ENCODE measurements at places on chromosomes 1 and 21.

DNA sequence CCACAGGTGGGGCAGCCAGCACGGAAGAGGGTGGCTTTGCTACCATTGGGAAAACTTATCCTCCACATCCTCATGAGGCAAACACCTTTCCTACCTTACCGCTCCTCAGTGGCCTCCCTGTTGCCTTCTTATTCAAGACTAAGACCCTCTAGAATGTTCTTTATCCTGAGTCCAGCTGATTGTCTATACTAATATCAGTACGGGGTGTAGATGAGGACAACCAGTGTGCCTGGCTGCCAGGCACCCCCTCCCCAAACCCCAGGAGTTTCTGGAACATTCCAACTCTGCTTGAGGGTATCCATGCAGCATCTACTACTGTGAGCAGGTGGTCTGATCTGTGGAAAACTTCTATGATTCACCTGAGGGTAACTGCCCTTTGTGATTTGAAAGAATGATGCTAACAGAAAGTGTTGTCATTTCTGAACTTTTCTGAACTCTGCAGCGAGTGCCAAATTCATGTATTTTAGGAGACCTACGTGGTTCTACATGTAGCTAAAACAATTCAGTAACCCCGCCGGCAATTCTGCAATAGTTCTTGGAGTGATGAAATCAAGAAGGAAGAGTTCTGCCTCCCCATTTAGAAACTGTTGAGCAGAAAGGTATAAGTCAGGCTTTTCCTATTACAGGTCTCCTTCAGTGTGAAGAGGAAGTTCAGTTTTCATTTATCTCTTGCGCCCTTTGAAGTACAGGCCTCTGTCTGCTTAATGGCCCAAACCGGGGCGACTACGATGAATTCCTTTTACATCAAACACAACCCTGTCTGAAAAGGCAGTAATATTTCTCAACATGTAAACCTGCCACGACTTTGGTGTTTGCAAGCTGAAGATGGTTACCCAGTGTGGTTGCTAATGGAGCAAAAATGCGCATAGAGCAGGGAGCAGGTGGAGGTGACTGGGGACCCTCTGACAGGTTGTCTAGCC lies 80.4 kb downstream of the RUNX1 start:
- no peak for DNase-seq

- DNase-seq: no peak
Observed at GRCh38 chr1:43479414-43479813, 25.7 kb upstream of the HYI start.

DNA sequence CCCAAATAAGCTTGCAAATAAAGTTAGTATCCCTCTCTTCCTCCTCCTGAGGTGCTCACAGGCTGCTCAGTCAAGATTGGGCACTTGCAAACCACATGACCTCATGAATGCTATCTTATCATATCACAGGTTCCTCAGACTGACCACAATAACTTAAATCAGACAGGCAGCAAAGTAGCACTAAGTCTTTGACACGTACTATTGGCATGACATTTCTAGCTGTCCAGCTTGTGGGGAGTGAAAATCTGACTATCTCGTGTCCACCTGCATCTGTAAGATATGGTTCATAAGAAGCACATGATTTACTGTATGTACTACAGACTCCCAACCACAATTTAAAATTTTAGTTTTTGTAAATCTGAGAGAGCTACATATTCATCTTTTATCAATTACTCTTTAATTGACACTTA lies 58.0 kb upstream of the GFI1 start:
- no peak for DNase-seq

GRCh38 chr21:28704746-28705145 lies 287.9 kb downstream of the LTN1 start:
- no peak for DNase-seq

- no peak for DNase-seq
Observed at GRCh38 chr1:4048076-4048475, 148.0 kb upstream of the C1orf174 start.

GRCh38 chr1:163570071-163570470 lies 248.3 kb downstream of the NUF2 start:
- no peak for DNase-seq

GRCh38 chr1:226820941-226821718 lies 49.3 kb upstream of the PSEN2 start:
- DNase-seq: no peak

DNA sequence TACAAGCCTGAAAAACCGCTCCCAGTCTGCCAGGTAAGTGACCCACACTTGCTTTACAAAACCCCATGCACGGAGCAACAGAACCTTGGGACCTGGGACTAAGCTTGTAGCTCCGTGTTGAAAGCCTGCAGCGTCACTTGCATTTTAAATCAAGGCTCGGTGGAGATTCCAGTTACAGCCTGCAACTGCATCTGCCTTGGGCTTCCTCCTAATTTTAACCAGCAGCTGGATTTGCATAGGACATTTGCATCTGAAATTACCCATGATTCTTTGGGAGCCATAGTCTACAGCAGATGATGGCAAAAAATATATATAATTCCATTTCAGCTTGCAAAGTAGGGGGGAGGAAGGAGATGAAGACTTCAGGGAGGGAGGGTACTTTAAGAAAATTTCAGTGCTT lies 62.4 kb upstream of the IGSF21 start:
- DNase-seq: no peak

GRCh38 chr1:9128166-9128519 lies 759 bp downstream of the GPR157 start:
- no peak for DNase-seq

DNA sequence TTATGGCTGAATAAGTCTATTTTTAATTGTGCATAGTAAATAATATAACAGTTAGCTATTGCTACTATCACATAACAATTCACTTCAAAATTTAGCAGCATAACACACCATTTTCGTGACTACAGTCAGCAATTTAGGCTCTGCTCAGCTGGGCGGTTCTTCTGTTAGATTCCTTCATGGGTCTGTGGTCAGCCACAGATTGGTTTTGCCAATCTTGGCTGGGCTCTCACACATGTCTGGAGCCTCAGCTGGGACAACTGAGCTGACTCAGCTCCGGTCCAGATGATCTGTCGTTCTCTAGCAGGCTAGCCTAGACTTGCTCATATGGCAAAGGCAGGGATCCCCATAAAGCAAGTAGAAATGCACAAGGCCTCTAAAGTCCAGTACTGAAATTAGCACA lies 15.1 kb upstream of the CDC42BPA start:
- DNase-seq: no peak

DNA sequence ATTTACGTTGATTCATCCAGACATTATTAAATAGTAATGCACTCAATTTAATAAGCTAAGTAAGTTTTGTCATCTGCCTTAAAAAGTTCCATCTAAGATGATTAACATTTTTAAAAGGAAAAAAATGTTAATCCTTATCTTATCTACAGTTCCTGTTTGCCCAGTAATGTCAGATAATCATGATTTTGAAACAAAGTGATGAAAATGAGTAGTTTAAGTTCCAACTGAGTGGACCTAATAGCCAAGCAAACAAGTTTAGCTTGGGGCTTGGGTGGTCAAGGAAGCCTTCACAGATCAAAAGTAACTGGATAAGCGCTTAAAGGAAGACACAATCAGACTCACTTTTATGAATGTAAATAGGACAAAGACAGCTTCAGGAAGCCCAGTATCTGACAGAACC lies 40.5 kb upstream of the JAK1 start:
- no peak for DNase-seq

DNA sequence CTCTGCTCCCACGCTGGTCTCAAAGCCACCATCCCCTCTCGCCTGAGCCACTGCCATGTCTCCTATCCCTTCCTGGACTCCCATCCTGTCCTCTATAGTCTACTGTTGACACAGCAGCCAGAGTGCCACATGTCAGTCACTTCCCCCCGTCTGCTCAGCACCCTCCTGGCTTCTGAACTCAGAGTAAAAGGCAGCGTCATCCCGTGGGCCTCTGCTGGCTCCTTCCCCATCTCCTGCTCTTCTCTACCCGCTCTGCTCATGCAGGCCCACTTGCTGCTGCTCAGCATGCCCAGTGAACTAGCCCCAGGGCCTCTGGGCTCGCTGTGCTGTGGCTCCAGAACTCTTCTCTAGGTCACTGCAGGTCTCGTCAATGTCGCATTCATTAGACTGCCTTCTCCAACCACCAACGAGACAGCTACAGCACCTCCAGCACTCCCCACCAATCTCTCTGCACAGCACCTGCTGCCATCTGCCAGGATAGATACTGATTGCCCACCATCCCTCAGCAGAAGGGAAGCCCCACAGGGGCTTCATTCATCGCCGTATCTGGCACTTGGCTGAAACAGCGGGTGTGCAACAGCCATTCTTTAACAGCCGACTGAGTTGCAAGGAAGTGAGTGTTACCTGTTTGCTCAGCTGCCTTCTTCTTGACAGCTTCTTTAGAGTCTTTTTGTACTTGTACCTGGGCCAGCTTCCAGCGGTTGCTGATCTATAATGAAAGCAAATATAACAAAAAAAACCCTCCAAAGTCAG lies 11.8 kb upstream of the SRM start:
- DNase-seq: no peak

GRCh38 chr1:33045246-33045645 lies 8.6 kb upstream of the AK2 start:
- no peak for DNase-seq

- DNase-seq: no peak
Observed at GRCh38 chr1:917076-917459, 6.7 kb upstream of the SAMD11 start.

DNA sequence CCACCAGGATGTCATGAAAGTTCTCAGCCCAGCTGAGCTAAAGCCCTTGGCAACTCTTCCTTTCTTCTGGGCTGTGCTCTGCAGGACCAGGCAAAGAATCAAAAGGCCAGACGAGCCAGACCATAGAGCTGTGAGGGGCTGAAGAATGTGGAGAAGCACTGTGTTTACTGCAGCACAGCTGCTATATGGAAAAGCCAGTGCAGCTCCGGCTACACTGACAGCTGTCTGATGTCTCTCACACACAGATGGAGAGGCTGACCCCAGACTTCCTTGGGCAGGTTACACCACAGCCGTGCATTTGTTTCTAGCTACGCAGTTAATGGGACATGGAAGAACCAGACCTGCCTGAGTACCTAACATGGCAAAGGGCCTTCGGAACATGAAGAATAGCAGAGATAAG lies 40.3 kb downstream of the CD247 start:
- no peak for DNase-seq

GRCh38 chr21:39048064-39048463 lies 135.2 kb downstream of the PSMG1 start:
- no peak for DNase-seq

DNA sequence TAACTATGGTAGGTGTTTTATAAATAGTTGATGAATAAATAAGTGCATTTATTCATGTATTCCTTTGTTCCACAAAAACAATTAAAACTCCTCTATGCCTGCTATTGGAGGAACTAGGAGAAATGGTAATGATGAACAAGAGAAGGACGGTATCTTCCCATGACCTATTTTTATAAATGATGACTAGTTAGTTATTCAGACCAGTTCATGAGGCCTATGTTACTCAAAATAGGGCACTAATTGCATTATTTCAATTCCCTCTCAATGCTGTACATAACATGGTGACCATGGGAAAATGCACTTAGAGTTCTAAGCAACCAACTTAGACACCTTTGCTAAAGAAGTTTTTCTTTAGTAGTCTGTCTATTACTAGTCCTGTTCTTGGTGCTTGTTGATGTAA lies 53.1 kb downstream of the XCL1 start:
- no peak for DNase-seq

- no peak for DNase-seq
Observed at GRCh38 chr1:238589843-238590435, 699.2 kb upstream of the ZP4 start.

GRCh38 chr21:27741736-27742135 lies 774.8 kb upstream of the ADAMTS5 start:
- no peak for DNase-seq

DNA sequence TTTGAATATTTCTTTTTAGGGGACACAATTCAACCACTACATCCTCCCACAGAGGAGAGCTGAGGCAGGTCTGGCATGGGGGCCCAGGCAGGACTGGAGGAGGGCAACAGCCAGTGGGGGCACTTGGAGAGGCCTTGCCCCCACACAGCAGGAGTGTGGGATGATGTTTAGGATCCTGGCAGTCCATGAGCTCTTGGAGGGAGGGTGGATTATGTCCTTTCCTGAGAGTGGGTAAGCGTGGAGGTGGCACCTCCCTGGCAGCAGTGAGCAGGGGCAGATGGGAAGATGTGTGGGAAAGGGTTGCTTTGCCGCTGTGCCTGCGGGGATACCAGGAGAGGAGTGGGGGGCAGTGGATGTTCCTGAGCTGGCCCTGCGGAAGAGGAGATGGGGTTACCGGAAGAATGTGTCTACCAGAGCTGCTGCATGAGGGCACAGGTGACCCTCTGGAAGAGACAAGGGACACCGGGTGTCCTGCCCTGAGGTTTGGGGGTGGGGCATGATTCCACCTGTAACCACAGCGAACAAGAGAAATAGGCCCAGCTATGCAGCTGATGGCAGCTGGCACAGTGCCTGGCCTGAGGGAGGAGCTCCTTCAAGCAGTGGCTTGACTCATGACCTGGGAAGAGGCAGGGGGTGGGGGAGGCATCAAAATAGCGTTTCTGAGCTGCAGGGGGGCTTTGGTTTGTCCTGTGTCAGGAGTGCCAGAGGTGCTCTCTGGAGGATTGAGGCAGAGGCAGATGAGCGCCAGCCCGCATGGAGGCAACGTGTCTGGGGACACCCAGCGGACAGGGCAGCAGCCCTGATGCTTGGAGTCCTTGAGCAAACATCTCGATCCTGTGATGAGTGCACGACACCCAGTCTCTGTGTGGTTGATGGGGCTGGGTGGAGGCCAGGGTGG lies 123.9 kb upstream of the TMPRSS2 start:
- DNase-seq: no peak

GRCh38 chr1:116429821-116430374 lies 56.9 kb downstream of the ATP1A1 start:
- no peak for DNase-seq

- no peak for DNase-seq
Observed at GRCh38 chr1:66637146-66637545, 103.2 kb downstream of the SGIP1 start.

- no peak for DNase-seq
Observed at GRCh38 chr1:155077758-155078445, 735 bp upstream of the EFNA3 start.

DNA sequence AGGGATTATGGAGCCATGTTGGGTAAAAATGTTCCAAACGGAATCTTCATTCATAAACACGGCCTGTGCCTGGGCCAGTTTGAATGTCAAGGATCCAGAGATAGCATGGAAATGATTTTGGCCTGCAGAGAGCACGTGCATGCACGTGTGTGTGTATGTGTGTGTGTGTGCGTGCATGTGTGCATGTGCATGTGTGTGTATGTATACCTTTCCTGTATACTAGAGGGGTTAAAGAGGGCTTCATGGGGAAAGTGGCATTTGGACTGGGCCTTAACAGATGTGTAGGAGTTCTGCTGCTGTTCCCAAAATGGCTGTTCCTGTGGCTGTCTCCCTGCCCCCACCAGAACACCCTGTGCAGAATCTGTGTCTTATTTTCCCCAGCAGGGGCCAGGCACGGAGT lies 21.7 kb downstream of the TTC39A start:
- no peak for DNase-seq

Data from activated naive CD8-positive, alpha-beta T cell treated with anti-CD3 and anti-CD28 coated beads, Interleukin-2, amount 50 U/mL, for 24 hours (primary cell).